Activated CD4-positive, alpha-beta T cell treated with anti-CD3 and anti-CD28 coated beads, Interleukin-2, amount 10 ng/mL, durations not matched to agents 7 days and 5 days (primary cell): ENCODE measurements at places on chromosomes 6 and 20. TPM values are rescaled to one million over a fixed set of nuclear protein-coding genes. Genes with fewer than 3 reads are reported as not detected.

DNA sequence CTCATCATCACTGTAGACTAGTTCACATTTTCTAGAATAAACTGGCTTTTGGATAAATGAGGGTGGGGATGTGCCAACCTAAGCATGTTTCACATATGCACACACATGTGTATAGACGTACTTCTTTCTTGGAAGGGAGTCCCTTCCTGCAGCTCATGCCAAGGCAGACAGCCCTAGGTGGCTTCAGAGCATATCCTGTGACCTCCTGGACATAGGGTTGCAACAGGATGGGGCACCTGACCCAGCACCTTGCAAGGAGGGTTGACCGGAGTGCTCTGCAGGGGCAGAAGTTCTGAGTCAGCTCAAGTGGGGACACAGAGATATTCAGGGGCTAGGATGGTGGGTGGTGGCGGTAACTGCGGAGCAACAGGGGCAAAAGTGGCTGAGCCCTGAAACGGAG is 68.6 kb upstream of the RALGAPA2 start:
- H3K27me3 ChIP-seq: peaks cover 7% of the 10 kb centered on the region
- no peaks in the 10 kb centered on the region for H3K36me3 ChIP-seq
- H3K4me1 ChIP-seq: peaks cover 3% of the 10 kb centered on the region
- DNase-seq: no peak

DNA sequence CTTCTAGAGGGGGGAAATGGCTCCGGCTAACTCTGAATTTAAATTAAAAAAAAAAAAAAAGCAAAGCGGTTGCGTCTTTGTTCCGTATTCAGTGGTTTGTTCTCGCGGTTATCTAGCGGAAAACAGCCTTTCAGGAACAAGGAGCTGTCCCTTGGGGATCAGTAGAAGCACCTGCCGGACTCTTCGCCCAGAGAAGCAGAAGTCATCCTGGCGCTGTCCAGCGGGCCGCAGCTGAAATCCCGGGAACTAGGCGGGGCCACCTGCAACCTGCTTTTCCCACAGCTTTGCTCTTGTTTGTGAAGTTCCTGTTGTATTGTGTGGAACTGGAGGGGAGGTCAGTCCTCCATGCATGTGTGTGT is 43.9 kb upstream of the GJE1 start:
- no peaks in the 10 kb centered on the region for H3K36me3 ChIP-seq
- no peaks in the 10 kb centered on the region for H3K4me1 ChIP-seq

DNA sequence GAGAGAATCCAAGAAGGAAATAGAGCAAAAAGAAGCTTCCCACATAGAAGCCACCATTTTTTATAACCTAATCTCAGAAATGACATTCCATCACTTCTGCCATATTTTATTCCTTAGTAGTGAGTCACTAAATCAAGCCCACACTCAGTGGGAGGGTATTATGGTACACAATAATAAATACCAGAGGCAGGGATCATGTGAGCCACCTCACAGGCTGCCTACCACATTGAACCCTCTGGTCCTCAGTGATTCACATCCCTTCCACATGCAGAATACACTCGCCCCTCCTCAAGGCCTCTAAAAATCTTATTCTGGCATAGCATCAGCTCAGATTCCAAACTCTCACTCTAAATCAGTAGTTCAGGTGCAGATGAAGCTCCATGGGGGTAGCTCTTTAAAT is 49.4 kb downstream of the TMC2 start:
- H3K4me1 ChIP-seq: no peaks in the 10 kb centered on the region
- no peak overlapping the region for H3K27ac ChIP-seq
- no peak for DNase-seq
- peaks cover 29% of the 10 kb centered on the region for H3K27me3 ChIP-seq
- no peak overlapping the region for H3K4me3 ChIP-seq

DNA sequence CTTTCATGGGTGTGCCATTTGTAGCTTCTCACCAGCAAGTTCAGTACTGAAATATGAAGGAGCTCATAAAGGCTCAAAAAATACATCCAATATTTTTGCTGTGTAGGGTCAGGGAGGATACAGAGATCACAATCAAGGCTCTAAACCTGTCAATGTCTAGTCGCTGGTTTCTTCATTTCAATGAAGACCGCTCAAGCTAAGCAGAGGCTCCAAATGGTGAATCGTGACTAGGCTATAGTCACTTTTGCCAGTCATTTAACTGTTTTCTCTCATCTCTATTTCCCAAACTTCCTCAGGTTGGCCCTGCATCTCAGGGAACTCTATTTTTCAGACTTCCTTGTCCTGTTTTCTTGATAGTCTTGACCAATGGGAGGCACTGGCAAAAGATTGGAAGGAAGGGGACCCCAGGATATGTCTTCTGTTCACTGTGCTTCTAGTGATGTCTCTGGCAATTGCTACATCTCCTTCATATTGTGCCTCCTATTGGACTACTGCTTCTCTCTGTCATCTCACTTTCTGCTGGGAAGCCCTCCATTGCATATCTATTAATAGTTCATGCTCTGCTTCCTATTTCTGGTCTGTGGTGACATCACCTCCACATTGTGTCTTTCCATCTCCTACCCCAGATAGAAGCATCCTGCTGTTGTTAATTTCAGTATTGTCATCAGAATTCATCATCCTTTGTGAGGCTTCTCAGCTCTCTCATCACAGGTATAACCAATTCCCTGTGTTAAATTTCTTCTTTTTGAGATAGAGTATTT is 87.7 kb upstream of the FAM184A start:
- peaks cover 25% of the 10 kb centered on the region for H3K27me3 ChIP-seq
- no peak overlapping the region for H3K4me3 ChIP-seq
- H3K4me1 ChIP-seq: no peaks in the 10 kb centered on the region

- no peaks in the 10 kb centered on the region for H3K4me1 ChIP-seq
- no peak for DNase-seq
- no peaks in the 10 kb centered on the region for H3K36me3 ChIP-seq
Observed at GRCh38 chr20:14992153-14992552, 654.7 kb upstream of the FLRT3 start.

DNA sequence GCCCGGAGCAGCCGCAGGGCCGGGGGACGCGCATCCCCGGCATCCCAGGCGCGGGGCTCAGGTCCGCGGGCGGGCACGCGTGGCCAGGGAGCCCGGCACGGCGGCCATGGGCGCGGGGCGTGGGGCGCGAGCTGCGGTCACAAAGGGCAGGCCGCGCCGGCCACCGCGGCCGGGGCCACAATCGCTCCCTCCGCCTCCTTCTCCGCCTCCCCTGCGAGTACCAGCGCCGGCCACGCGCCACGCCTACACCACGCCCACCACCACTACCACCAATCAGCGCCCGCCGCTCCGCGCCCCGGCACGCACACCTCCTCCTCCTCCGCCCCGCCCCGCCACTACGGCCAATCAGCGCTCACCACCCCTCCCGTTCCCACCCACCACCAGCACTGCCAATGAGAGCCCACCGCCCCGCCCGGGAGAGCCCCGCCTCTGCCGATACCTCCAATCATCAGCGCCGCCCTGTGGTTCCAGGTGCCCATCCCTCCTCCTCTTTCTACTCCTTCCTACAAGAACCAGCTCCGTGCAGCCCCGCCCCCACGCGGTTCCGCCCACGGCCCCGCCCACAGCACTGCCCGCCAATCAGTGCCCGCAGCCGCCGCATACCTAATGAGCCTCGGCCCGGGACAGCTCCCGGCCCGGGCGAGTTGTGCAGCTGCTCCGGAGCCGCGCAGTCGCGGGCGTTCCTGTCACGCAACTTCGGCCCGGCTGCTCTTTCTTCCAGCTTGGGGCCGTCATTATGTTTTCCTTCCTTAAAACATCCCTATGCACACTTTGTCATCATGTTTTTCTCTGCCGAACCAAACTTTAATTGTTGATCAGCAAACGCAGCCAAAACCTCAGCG is at the start of gene RPS6KA2:
Gene RPS6KA2, minus strand, starts transcription at position 219 of the 842 bp plus-strand sequence. CDS start 232 bp downstream, outside the sequence.
- peak within 1 kb of the TSS; percentile 89 for H3K4me3 ChIP-seq
- peaks cover 34% of the 10 kb centered on the region for H3K27me3 ChIP-seq
- peak within 1 kb of the TSS; percentile 94 for H3K27ac ChIP-seq
- peaks cover 24% of the 10 kb centered on the region for H3K4me1 ChIP-seq
- no peaks in the 10 kb centered on the region for H3K36me3 ChIP-seq

DNA sequence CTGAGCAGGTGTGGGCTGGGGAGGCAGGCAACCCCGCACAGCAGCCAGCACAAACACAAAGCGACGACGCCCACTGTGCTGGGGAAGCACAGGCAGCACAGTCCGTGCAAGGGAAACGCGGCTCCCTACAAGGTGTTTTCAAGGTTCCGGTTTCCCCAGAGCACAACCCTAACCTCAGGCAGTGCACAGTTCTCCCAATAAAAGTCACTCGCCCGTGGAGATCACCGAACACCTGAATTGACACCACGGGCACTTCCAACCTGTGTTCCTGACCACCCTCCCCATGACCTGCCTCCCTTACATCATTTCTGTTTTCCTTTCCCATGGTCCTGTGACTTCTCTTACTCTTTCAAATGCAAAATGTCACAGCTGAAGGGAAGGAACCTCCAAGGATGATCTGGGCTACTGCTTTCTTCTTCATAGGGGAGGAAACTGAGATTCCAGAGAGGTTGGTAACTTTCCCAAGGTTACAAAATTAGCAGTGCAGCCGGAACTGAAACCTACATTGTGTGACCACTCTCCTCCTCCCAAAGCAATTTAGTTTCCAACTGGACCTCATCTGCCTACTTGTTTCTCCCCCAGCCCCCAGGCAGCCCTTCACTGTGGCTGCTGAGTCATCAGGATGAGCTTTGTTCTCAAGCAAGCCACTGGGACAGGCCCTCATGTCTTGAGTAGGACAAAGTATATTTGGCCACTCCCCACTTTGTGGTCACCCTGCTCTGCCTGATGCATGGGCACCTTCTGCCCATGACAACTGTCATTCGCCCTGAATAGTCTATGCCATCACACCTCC is 125.3 kb downstream of the ATXN1 start:
- peaks cover 33% of the 10 kb centered on the region for H3K4me1 ChIP-seq
- no peak for DNase-seq
- no peaks in the 10 kb centered on the region for H3K27me3 ChIP-seq
- no peak overlapping the region for H3K4me3 ChIP-seq
- H3K36me3 ChIP-seq: peaks cover 22% of the 10 kb centered on the region

GRCh38 chr6:80321011-80321410 is 214.5 kb downstream of the BCKDHB start:
- no peaks in the 10 kb centered on the region for H3K4me1 ChIP-seq
- no peaks in the 10 kb centered on the region for H3K36me3 ChIP-seq
- H3K4me3 ChIP-seq: no peak overlapping the region
- no peak for DNase-seq
- H3K27ac ChIP-seq: no peak overlapping the region

DNA sequence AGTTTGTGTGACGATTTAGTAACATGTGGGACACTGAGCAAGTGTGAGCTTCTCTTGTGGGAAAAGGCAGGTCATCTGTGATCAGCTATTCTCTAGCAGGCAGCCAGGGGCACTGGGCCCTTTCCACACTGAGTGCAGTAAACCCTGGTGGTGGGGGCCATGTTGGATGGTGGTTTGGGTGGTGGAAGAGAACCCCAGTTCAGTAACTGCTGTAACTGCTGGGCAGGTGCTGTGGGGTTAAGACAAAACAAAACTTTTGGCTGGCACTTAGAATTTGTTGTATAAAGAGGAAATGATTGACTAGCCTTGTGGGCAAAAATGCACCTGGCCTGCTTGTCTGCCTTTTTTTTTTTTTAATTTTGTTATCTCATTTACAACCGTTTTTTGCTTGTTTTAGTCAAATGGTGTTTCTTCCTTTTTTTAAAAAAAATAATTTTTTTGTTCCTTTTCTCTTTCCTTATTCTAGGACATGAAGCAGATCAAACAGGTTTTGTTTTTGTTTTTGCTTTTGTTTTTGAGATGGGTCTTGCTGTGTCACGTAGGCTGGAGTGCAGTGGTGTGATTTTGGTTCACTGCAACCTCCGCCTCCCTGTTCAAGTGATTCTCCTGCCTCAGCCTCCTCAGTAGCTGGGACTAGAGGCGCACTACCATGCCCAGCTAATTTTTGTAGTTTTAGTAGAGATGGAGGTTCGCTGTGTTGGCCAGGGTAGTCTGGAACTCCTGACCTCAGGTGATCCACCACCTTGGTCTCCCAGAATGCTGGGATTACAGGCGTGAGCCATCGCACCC is 59.8 kb downstream of the IGF2R start:
- H3K4me3 ChIP-seq: no peak overlapping the region
- H3K27ac ChIP-seq: peak overlapping the region; percentile 69
- peaks cover 17% of the 10 kb centered on the region for H3K4me1 ChIP-seq
- peaks cover 66% of the 10 kb centered on the region for H3K36me3 ChIP-seq

GRCh38 chr6:144314003-144314485 is 28.9 kb downstream of the UTRN start:
- DNase-seq: no peak
- peaks cover 21% of the 10 kb centered on the region for H3K4me1 ChIP-seq
- peaks cover 7% of the 10 kb centered on the region for H3K36me3 ChIP-seq
- H3K4me3 ChIP-seq: no peak overlapping the region

- H3K27ac ChIP-seq: no peak within 1 kb of the TSS
- no peaks in the 10 kb centered on the region for H3K4me1 ChIP-seq
- H3K27me3 ChIP-seq: peaks cover under 1% of the 10 kb centered on the region
- H3K36me3 ChIP-seq: no peaks in the 10 kb centered on the region
Observed at GRCh38 chr20:23568320-23568970, at the start of gene CST9L. Gene CST9L (minus strand): TSS chr20:23568484. CDS start chr20:23568450, 34 bp downstream.

DNA sequence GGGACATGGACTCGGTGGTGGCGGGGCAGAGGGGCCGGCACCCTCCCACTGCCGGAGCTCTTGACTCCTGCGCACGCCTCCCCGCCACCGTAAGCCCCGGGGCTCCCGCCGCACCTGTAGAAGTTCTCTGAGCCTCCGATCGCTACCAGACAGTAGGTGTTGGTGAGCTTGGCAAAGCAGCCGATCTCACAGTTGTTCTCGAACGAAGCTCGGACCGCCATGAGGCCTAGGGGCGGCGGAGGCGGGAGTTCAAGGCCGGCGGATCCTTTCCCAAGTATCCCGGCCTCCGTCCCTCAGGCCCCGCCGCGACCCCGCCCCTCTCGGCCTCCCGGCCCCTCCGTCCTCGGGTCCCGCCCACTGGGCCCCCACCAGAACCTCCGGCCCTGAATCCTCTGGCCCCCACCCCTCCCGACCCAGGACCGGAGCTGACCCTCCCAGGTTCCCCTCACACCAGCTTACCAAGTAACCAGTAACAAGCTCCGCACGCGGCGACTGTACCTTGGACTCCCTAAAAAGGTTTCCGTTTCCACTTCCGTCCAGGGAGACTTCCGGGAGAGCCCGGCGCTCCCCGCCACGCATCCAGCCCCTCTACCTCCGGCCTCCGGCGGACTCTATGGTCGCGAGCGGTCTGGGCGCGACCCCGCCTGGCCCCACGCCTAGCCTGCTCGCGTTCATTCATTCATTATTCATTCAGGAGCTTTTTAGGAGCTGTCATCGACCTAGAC is at the start of gene EIF6:
Gene EIF6, minus strand, starts transcription at position 506 of the 725 bp plus-strand sequence. Its CDS starts 285 bp downstream, at position 221.
- DNase-seq: peak; percentile 82
- peak within 1 kb of the TSS; percentile 95 for H3K27ac ChIP-seq
- H3K4me1 ChIP-seq: peaks cover 30% of the 10 kb centered on the region
- H3K27me3 ChIP-seq: no peaks in the 10 kb centered on the region
- peaks cover 23% of the 10 kb centered on the region for H3K36me3 ChIP-seq

DNA sequence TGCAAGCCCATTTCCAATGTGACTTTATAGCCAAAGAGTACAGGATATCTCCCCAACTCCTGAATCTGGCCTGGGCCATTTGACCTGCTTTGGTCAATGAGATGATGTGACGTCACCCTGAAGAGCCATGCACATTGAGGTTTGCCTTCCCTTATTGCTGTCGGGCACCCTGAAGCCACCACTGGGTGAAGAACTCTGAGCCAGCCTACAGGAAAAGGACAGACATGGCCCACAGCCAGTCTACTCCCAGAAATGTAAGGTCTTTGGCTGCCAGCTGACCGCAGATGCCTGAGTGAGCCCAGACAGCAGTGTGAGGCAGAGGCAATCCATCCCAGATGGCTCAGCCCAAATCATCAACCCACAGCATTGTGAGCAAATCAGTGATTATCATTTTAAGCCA is 3.7 kb upstream of the SYNDIG1 start:
- H3K4me3 ChIP-seq: no peak overlapping the region
- no peaks in the 10 kb centered on the region for H3K36me3 ChIP-seq
- H3K27ac ChIP-seq: no peak overlapping the region
- no peak for DNase-seq

The CST7 gene
- total RNA-seq: 25.9 TPM

The RNF39 gene
- not detected for total RNA-seq

The CST1 gene
- not detected for total RNA-seq

The EYA4 gene
- total RNA-seq: not detected

The TTI1 gene
- total RNA-seq: 32.4 TPM
